ENCODE measurements at places on chromosomes 5 and 9.

- H3K4me1 ChIP-seq: peaks cover 54% of the 10 kb centered on the region
- peaks cover 12% of the 10 kb centered on the region for H3K36me3 ChIP-seq
- H3K27me3 ChIP-seq: no peaks in the 10 kb centered on the region
- no peak overlapping the region for H3K4me3 ChIP-seq
- no peak overlapping the region for H3K27ac ChIP-seq
- DNase-seq: no peak
Observed at GRCh38 chr5:177131019-177131320, 2.6 kb upstream of the NSD1 start.

- DNase-seq: peak; percentile 68
- peaks cover 3% of the 10 kb centered on the region for H3K4me1 ChIP-seq
- no peaks in the 10 kb centered on the region for H3K36me3 ChIP-seq
- no peak overlapping the region for H3K4me3 ChIP-seq
- no peak overlapping the region for H3K27ac ChIP-seq
Observed at GRCh38 chr5:33936004-33936380, 194 bp upstream of the RXFP3 start.

DNA sequence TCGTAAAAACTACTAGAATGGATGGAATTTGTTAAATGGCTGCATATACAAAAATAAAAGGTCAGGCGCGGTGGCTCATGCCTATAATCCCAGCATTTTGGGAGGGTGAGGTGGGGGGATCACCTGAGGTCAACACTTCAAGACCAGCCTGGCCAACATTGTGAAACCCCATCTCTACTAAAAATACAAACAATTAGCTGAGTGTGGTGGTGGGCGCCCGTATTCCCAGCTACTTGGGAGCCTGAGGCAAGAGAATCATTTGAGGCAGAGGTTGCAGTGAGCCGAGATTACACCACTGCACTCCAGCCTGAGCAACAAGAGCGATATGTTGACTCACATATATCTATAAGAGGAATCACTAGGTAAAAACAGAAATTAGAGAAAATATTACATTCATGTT is 9.3 kb upstream of the GPR150 start:
- no peaks in the 10 kb centered on the region for H3K27me3 ChIP-seq
- peaks cover 34% of the 10 kb centered on the region for H3K36me3 ChIP-seq
- H3K4me3 ChIP-seq: no peak overlapping the region
- H3K4me1 ChIP-seq: peaks cover 5% of the 10 kb centered on the region
- no peak for DNase-seq
- H3K27ac ChIP-seq: no peak overlapping the region

DNA sequence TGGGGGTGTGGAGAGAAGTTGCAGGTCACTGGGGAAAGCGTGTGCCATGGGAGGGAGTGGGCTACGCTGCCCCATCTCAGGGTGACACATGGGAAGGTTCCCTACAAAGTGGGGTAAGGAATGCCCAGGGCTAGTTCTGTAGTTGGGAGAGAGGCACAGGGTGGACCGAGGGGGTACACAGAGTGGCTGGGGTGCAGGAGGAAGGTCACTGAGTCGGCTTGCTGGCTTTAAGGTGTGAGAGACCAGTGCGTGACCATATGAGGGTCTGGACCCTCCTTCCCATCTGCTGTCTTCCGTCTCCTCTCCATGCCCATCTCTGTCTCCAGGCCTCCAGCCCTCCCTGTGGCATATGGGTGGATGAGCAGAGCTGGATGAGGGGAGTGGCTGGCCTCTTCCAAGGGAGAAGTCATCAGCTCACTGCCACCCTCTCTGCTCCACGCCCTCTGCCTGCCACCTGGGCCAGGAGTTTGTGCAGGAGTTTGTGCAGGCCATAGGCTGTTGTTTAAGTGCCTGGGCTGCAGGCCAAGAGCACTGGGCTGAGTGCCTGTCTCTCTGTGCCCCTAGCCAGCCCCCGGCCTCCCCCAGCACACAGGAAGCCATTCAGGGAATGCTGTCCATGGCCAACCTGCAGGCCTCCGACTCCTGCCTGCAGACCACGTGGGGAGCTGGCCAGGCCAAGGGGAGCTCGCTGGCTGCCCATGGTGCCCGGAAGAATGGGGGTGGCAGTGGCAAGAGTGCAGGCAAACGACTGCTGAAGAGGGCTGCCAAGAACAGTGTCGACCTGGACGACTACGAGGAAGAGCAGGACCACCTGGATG is 96.8 kb downstream of the PHF2 start:
- DNase-seq: no peak
- peaks cover 11% of the 10 kb centered on the region for H3K36me3 ChIP-seq

DNA sequence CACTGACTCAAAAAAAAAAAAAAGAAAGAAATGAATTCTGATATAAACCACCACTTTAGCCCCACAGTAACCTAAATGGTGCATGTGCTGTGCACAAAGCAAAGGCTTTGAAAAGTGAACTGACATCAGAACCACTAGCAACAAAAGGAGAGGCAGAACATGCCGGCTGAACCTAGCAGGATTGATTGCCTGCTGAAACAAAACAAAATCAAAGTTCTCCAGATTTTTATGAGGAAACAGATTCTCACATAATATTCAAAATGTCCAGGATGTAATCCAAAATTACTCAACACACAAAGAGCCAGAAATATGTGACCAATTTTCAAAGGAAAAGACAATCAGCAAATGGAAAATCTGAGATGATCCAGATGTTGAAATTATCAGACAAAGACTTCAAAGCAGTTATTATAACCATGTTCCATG is 37.9 kb downstream of the UBTD2 start:
- no peak for DNase-seq
- H3K27me3 ChIP-seq: no peaks in the 10 kb centered on the region
- peaks cover 2% of the 10 kb centered on the region for H3K4me1 ChIP-seq
- no peak overlapping the region for H3K4me3 ChIP-seq

DNA sequence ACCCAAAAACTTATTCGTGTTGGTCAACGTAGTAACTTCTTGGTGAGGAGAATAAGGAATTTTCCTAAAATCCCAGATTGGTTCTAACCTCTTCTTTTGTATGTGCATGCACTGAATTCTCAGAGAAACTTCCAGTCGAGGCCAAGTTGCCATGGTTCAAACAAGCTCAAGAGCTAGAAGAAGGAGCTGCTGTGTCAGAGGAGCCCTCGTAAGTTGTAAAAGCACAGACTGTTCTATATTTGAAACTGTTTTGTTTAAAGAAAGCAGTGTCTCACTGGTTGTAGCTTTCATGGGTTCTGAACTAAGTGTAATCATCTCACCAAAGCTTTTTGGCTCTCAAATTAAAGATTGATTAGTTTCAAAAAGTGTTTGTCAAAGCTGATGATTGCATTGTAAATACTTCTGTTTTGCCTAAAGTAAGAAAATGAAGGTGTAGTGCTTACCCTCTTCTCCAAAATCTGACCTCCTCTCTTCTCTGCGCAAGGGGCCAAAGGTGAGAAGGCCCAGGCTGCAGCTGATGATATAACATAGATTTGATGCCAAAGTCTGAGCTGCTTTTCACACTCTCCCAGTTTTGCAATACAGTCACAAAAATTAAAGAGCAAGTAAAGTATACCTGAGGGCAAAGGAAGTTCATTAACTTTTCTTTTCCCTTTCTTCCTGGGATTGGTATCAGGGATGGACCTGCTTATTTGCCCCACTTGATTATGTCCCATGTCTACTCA is 210.8 kb downstream of the ADAMTSL1 start:
- H3K36me3 ChIP-seq: no peaks in the 10 kb centered on the region
- H3K27ac ChIP-seq: no peak overlapping the region
- no peaks in the 10 kb centered on the region for H3K27me3 ChIP-seq
- H3K4me1 ChIP-seq: no peaks in the 10 kb centered on the region

DNA sequence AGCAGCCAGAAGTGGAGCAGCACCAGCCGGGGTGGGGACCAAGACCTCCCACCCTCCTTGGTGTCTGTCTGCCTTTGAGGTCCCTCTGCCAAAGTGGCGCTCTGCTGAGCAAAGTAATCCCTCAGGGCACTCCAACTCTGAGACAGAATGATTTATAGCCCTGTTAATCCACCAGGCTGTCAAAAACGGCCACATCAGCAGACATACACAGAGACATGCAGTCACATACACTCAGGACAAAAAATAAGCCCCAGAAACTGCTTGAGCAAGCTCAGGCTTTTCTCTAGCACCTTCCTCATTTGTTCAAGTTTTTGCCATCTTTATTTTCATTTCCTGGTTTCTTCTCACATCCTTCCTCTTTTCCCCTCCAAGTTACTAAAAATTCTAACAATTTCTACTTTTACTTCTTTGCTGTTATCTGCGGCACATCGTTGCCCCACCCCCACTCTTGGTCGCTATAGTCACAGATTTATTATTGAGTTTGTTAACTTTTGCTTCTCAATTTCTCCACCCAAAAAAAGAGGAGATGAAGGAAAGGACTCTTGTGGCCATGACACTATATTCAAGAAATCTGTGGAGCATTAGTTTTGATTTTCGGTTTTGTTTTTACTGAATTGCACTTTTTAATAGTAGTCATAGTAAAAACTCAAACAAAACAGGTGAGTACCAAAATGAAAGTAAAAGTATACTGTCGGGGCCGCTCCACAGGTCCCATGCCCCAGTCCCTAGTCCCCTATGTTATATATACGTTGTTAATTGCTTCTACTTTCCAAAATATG is 17.4 kb upstream of the ADRB2 start:
- H3K4me3 ChIP-seq: peak overlapping the region; percentile 81
- H3K27me3 ChIP-seq: peaks cover 3% of the 10 kb centered on the region
- H3K36me3 ChIP-seq: no peaks in the 10 kb centered on the region
- peak; percentile 61 for DNase-seq
- H3K27ac ChIP-seq: peak overlapping the region; percentile 91

- H3K36me3 ChIP-seq: no peaks in the 10 kb centered on the region
- no peak overlapping the region for H3K4me3 ChIP-seq
- no peaks in the 10 kb centered on the region for H3K27me3 ChIP-seq
- DNase-seq: no peak
- H3K4me1 ChIP-seq: no peaks in the 10 kb centered on the region
- H3K27ac ChIP-seq: no peak overlapping the region
Observed at GRCh38 chr5:155953335-155953734, 373.6 kb upstream of the SGCD start.

DNA sequence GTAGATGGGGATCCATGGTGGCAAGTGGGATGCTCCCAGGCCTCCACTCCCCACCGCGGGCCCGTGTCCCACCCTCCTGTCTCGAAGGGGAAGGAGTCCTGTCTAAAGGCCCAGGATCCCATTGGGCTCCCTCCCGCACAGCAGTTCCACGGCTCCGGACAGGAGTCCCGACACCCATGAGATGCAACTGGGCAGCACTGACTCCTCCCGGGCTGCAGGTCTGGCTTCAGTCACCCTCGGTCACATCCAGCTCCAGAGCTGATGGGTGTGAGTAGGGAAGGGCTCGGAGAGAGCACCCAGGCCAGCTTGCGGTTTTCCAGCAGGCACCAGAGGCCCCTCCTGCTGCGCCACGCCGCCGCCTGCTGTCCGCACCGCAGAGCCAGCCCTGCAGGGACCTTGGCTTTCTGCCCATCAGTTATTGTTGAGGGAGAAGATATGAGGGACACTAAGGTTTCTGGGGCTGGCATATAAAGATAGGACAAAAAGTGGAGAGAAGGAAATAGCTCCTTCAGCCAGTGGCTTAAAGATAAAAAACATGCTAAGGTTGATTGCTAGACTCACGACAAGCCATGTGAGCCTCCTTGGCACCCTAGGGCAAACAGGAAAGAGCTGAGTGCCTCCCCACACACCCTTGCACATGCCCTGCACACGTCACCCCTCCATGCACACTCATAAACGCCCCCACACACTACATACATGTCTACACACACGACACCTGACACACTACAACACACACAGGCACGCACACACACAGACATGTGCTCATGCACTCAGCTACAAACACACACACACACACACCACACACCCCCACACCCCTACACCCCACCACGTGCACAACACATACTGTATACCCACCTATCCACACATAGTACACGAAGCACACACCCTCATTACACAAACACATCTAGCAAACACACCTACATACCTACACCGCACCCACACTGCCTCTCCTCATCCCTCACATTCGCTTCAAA is 79.0 kb downstream of the AK8 start:
- no peak overlapping the region for H3K4me3 ChIP-seq
- no peak for DNase-seq
- H3K27me3 ChIP-seq: peaks cover 68% of the 10 kb centered on the region
- no peaks in the 10 kb centered on the region for H3K36me3 ChIP-seq

DNA sequence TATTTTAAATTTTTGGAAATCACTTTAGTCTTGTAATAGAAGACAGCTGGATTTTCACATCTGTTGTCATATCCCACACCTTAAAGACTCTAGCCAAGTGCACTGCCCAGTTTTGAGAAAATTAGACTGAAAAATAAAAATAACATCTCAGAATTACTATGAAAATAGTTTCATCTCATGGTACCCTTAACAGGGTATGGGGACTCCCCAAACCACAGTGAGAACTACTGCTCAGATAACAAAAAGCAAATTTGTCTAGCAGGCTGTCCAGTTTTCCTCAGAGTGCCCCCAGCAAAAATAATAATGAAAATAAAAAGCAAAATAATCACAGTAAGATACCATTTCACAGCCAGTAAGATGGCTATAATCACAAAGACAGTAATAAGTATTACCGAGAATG is 6.5 kb downstream of the UBQLN1 start:
- no peak overlapping the region for H3K27ac ChIP-seq
- DNase-seq: no peak
- no peak overlapping the region for H3K4me3 ChIP-seq
- H3K27me3 ChIP-seq: no peaks in the 10 kb centered on the region
- H3K4me1 ChIP-seq: peaks cover 56% of the 10 kb centered on the region

DNA sequence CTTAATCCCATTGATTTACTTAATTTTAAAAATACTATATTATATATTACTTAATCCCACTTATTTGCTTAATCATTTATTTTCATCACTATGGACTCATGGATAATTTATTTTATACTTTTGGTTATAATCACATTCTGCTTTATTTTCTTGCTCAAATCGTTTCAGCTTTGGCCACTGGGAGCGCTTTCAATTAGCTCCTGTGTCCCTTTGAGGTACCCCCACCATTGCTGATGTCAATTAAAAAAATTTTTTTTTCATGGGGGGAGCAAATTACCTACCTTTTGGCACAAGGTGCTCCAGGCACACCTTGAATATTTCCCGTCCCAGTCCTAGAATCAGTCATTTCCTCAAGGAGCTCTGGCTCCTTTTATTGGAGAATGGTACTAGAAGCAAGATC is 1.4 kb upstream of the TRIO start:
- H3K27ac ChIP-seq: no peak overlapping the region
- peaks cover 77% of the 10 kb centered on the region for H3K27me3 ChIP-seq
- peak overlapping the region; percentile 17 for H3K4me3 ChIP-seq
- no peaks in the 10 kb centered on the region for H3K36me3 ChIP-seq
- peaks cover 13% of the 10 kb centered on the region for H3K4me1 ChIP-seq

DNA sequence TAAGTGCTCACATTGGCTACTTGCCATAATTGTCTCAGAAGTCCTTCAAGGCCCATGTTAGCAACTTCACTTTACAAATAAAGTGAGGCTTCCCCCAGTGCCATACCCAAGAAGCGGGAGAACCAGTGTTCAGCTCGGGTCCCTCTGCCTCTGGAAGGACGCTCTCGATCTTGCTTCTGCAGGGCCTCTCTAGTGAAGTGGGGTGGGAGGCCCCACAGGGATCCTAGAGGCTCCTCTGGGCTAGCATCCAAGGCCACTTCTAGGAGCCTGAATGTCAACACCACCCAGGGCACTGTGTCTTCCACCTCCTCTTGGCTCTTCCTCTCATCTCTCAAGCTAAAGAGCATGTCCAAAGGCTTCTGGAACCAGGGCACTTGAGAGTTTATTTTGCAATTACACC is 282.5 kb downstream of the GADD45G start:
- H3K4me1 ChIP-seq: no peaks in the 10 kb centered on the region
- no peak overlapping the region for H3K27ac ChIP-seq
- peaks cover 18% of the 10 kb centered on the region for H3K27me3 ChIP-seq
- no peak overlapping the region for H3K4me3 ChIP-seq
- no peaks in the 10 kb centered on the region for H3K36me3 ChIP-seq

GRCh38 chr9:124449381-124450151 is 685 bp upstream of the ADGRD2 start:
- H3K36me3 ChIP-seq: no peaks in the 10 kb centered on the region
- H3K4me3 ChIP-seq: no peak overlapping the region
- no peak overlapping the region for H3K27ac ChIP-seq
- peaks cover 3% of the 10 kb centered on the region for H3K4me1 ChIP-seq

Measured in activated naive CD4-positive, alpha-beta T cell treated with anti-CD3 and anti-CD28 coated beads, Interleukin-2, amount 10 ng/mL, durations not matched to agents 7 days and 5 days (primary cell).